Ammon's horn (tissue), 1 donor: ENCODE measurements at places on chromosomes 13 and 19.

DNA sequence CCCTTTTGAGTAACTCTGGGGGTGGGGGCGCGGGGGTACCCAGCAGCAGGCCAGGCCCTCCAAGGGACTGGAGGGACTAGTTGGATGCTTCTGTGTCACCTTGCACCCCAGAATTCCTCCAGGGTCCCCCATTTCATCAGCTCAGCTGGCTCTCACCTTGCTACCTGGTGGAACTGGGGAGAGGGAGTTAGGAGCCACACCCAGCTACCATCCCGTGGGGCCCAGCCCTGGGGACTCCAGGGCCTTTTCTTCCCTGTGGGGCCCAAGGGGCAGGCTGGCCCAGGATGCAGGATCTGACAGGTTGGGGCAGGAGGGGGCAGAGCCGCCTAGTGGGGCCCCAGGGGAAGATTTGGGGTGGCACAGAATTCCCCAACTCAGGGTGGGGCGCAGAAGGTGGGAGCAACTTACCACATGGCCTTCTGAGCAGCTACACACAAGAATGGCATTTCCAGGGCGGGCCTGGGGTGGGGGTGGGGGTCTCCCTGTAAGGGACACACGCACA lies 32.8 kb upstream of the NANOS3 start:
- no peak for DNase-seq

GRCh38 chr13:30880151-30880855 lies 25.8 kb upstream of the MEDAG start:
- no peak for DNase-seq

DNA sequence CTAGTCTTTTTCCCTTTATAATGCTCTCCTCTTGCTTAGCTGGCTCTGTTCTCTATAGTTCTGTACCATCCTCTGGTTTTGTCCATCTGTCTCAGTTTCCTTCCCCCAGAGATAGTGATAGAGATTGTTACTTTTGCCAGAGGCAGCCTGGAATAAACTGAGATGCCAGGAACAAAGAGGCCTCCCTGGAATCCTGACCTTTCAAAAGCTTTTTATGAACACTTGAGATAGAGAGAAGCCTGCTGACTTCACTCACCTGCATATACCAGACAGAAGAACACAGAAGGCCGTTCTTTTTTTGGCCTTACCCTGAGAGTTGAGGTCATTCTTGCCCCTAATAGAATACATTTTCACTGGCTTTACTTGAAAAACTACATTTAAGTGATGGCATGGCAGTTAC lies 150.2 kb downstream of the LHFPL6 start:
- DNase-seq: no peak

DNA sequence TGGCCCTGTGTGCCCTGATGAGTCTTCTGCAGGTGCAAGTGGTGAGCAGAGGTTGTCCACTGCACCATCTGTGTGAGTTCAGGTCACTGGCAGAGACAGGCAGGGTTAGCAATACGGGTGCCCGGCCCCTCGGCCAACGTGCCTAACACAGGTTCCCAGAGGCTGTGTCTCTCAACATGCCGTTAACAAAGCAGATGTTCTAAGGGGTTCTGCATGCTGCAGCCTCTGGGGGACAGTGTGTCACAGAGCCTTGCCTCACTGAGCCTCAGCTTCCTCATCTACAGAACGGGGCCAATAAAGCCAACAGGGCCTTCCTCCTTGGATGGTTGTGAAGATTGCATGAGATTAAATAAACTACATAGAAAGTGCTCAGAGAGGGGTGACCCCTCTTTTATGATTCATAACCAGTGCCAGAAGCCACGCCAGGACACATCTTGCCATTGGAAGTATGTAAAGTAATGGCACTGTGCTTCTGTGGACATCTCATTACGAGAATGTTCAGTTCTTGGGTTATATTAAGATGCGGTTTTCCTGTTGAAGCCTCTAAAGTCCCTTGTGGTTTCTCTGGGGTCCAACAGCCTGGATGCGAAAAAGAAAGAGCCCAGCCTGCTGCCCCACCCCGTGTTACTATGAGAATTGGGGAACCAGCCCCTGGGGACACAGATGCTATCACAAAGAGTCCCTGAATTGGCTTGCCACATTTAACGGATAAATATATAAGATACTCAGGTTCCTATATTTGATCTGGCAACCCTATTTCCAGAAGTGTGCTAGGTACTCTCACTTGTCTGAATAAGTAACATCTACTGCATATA lies 11.2 kb upstream of the ARHGEF18 start:
- peak; percentile 60 for DNase-seq

DNA sequence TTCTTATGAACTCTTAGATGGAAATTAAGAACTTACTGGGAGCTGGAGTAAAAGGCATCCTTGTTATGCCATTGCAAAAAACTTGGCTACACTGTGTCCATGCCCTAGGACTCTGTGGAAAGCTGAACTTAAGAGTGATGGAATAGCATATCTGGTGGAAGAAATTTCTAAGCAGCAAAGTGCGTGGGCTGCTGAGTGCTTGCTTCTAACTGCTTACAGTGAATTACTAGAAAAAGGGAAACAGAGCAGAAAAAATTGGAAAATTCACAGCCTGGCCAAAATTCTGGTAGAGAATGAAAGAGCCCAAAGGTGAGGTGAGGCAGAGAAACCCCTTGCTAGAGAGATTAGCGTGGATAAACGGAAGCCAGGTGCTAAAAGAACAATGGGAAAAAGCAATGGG lies 44.3 kb downstream of the ALOX5AP start:
- no peak for DNase-seq

- no peak for DNase-seq
Observed at GRCh38 chr19:1736280-1736679, 17.0 kb upstream of the ONECUT3 start.

DNA sequence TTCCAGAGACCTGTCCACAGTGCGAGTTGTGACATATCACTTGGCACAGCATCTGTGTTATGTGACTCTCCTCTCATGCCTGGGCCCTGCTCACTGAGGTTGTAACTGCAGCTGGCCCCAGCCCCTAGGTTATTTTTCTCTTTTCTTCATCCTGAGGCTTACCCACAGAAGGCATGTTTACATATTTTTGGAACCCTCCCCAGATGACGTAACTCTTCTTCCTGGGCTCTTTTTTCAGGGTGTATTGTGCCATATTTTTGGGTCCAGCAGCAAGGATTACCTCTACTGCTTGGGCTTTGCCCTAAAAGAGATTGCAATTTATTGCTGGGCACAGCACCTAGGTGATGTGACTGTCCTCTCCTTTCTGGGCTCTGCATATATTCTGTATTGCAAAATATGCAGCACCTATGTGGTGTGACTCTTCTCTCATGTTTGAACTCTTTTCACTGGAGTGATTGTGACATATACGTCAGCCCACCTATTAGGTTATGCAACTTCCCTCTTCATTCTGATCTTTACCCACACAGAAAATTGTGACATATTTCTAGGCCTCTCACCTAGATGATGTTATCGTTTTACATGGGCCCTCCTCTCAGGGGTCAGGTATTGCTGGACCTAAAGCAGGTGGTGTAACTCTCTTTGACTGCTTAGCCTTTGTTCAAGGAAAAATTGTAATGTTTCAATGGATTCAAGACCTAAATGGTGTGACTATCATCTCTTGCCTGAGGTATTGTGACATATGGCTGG lies 64.5 kb upstream of the ZNF724 start:
- no peak for DNase-seq

- no peak for DNase-seq
Observed at GRCh38 chr13:40272776-40273139, 393.7 kb downstream of the FOXO1 start.

GRCh38 chr19:50025794-50026549 lies at the start of gene ZNF473:
Gene ZNF473 (plus strand): TSS chr19:50026005. CDS start chr19:50031083, 5,078 bp downstream.
- DNase-seq: peak; percentile 94

- DNase-seq: no peak
Observed at GRCh38 chr13:95463531-95463930, 89.0 kb upstream of the CLDN10 start.

- DNase-seq: no peak
Observed at GRCh38 chr13:58151452-58151851, 519.9 kb downstream of the PCDH17 start.

DNA sequence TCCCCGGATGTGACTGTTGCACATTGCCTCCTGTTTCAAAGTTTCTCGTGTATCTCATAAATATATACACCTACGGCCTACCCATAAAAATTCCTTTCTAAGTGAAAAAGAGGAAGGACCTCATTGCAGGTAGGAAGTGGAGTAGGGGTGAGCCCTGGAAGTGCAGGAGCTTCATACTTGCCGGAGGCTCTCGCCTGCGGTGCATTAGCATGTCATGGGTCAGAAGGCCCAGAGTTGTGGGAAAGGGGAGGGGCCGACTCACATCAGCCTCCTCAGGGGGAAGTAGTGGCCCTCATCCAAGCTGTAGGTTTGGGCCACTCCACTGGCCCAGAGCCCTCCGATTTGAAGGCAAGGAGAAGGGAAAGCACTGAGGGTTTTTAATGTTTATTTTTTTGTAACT lies 26.0 kb upstream of the IRS2 start:
- DNase-seq: no peak

GRCh38 chr19:35714601-35715354 lies 3.0 kb upstream of the KMT2B start:
- DNase-seq: no peak

- no peak for DNase-seq
Observed at GRCh38 chr19:33532859-33533460, 11.4 kb upstream of the PEPD start.

- DNase-seq: no peak
Observed at GRCh38 chr13:20270163-20270865, 38.2 kb upstream of the GJB6 start.

GRCh38 chr19:30044273-30045248 lies 102.5 kb downstream of the URI1 start:
- no peak for DNase-seq

- DNase-seq: no peak
Observed at GRCh38 chr13:72489751-72490150, 237.7 kb downstream of the MZT1 start.

- no peak for DNase-seq
Observed at GRCh38 chr13:40137400-40137799, 481.9 kb downstream of the COG6 start.

DNA sequence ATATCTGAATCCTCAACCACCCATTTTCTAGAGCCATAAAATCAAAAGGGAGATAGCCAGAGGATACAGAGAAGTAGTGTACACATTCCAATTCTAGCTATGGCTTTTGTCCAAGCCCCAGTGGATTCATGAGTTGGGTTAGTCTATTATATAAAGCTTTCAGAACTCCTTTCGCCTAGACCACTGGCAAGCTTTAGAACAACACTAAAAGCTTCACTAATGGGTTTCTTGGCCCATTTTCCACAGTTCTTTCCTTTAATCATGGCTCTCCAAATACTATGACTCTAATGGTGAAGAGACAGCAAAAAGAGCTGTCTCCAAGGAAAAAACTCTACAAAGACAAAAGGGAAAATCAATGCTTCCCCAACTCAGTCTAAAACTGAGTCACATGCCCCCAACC lies 48.2 kb upstream of the SLITRK5 start:
- no peak for DNase-seq

DNA sequence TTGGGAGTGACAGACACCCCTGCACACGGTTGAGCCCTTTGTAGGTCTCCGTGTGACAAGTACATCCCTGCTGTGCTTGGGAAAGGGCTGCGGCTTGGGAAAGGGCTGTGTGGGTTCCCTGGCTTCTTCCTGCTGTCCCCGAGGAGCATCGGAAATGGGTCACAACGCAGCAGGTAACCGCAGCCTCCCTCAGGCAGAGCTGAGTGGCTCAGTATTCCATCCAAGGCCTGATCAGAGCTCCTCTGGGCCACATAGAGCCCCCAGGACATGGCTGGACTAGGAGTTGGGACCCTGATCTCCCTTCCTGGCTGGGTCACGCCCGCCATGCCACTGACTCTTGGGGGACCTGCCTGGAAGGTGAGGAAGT lies 16.3 kb downstream of the TECR start:
- no peak for DNase-seq

DNA sequence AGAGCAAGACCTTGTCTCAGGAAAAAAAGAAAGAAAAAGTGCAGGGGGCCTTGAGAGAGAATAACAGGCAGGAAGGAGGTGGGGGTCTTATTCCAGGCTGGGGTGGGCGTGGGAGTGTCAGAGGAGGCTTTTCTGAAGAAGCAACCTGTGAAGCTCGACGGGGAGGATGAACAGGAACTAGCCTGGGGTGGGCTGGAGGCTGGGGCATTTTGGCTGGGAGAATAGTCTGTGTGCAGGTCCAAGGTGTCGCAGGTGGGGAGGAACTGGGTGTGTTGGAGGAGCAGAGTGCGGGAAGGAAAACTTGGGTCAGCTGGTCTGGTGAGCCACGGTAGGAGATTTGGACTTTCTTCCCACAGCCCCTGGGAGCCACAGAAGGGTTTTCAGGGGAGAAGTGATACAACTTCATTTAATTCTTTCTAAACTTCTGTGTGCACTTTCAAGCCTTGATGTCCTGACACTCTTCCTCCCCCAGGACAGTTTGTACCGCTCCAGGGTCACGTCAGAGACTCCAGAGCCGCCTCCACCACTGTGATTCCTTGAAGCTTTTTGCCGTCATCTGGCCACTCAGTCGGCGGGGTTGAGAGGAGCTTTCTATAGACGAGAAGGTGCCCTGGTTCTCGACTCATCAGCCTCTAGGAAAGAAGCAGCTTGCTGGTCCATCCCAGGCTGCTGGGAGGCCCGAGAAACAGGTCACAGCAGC lies 138.7 kb downstream of the SIPA1L3 start:
- DNase-seq: no peak

GRCh38 chr13:98312606-98313005 lies 135.5 kb upstream of the RNF113B start:
- DNase-seq: no peak

GRCh38 chr13:28805193-28805819 lies 14.8 kb upstream of the MTUS2 start:
- no peak for DNase-seq

GRCh38 chr13:27012482-27013197 lies 159.0 kb downstream of the USP12 start:
- peak; percentile 47 for DNase-seq

DNA sequence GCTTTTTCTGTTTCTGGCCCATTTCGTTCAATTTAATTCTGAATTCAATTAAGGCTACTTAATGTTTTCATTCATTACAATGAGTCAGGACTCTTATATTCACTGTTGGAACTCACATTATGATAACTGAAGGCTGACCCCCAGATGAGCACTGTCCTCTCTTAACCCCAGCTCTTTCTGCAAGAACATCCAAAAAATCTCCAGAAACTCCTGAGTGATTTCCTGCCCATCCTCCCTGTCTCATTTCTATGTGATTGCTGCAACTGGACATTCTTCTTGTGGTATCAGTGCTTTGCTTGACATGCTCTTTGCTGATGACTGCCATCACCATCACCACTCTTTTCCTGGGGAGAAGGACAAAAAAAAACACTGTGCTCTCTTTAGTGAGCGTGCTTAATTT lies 240.3 kb downstream of the SPRY2 start:
- no peak for DNase-seq

GRCh38 chr13:111460548-111461444 lies 140.4 kb downstream of the TEX29 start:
- peak; percentile 90 for DNase-seq

DNA sequence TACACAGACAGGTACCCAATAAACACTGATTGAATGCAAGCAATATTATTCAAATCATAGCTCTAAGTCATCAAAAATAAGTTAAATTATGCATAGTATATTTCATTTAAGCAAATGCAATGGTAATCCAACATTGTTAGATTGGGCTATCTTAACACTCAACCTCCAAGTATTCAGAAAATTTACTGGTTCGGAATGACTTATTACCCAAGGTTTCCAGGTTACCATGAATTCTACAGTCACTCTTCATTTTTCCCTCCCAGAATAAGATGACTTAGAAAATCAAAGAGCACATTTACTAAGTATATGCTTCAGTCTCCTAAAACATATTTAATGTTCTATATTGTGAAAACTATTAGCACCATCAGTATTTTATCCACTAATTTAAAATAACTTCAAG lies 6.0 kb downstream of the UBL3 start:
- DNase-seq: no peak

GRCh38 chr13:34435338-34435737 lies 506.7 kb upstream of the NBEA start:
- DNase-seq: no peak

- no peak for DNase-seq
Observed at GRCh38 chr13:26541041-26541440, 16.4 kb upstream of the WASF3 start.
